LHCN-M2 (cell line): ENCODE measurements at places on chromosomes 7 and 10. TPM values are rescaled to one million over a fixed set of nuclear protein-coding genes. Genes with fewer than 3 reads are reported as not detected.

Gene TACC2
- total RNA-seq, result 7.4 and 11.3 TPM in 2 replicates

DNA sequence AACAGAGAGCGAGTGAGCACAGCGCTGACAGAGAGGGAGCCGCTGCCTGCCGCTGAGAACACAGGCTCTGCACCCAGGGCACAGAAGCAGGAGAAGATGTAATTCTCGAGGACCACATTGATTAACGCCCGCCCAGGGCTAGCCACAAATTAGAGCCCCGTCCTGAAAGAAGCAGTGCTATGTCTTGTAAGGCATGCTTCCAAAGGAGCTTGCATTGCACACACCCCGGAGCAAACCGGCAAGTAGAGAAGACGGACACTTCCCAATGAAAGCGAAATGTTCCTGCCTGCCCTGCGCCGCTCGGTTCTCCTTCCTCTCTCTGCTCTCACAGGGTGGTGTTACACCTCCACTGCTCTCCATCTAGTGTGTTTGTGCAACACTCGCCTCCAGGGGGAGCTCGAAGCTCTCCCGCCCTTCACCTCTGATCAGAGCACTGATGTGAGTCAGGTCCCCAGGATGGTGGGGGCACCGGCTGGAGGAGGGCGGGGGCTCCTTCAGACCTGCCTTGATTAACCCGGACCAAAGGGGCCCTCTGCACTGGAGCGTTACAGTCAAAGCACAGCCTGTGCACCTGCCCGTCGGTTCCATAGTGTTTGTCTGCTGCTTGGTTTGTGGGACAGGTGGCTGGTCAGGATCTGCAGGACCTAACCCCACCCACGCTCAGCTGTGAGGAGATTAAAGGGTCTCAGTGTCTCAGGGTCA is 316.5 kb downstream of the ADARB2 start:
- DNase-seq, result peak; percentile 2

DNA sequence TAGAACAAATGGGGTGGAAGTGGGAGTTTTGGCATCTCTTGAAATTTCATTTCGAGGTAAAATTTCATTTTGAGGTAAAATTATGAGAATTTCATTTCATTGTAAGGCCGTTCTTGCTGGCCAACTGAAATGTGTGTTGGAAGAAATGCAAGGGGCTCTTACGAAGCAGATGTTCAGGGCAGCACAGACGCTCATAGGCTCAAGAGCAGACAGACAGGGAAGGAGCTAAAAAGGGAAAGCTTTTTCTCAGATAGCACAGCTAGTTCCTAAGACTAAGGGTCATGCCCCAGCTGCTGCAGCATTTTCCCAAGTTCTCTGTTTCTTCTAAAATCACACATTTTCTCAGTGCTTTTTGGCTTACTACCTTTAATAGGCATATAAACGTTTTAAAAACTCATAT is 65.1 kb upstream of the SFMBT2 start:
- no peak for DNase-seq

DNA sequence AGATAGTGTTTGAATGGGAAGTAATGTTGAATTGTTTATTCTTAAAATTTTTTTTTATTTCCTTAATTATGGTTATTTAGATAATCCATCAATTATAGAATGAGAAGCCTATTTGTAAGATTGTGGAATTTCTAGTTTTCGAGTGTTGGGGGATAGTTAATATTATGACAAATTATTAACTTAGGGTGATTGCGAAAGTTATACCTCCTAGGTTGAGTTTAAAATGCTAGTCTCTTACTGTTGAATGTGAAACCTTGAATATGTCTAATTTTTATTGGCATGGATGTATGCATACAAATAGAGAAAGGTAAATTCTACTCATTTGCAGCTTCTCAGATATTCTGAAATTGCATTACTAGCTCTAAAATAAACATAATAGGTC is 43.2 kb downstream of the BICC1 start:
- DNase-seq, result no peak

DNA sequence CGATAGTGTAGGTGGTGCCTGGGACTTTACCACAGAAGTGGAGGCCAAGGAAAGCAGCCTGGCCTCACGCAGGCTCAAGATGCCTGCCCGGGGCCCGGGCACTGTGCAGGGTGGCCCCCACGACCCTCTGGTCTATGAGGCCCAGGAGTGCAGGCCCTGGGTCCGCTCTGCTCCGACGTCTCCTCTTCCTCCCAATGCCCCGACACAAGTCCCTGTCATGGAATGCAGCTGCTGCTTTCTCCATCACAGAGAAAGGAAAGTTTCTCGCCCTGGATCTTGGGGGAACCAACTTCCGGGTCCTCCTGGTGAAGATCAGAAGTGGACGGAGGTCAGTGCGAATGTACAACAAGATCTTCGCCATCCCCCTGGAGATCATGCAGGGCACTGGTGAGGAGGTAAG is 28.3 kb upstream of the HK1 start:
- DNase-seq, result no peak

DNA sequence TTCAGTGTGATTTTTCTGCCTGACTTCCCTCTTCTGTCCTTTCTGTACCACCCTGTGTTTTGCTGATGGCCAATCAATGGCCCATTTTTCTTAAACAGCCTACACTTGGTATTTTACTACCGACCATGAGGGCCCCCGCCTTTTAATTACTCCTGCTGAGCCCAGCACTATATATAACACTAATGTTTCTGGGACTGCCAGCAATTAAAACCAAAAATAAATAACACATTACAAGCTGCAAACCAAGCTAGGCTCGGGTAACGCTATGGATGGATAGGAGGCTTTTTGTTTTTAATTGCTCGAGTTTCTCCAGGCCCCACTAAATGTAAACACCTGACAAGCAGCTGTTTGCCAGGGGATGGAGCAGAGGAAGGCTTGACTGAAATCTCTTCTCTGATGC is 915.4 kb upstream of the AUTS2 start:
- DNase-seq, result no peak

DNA sequence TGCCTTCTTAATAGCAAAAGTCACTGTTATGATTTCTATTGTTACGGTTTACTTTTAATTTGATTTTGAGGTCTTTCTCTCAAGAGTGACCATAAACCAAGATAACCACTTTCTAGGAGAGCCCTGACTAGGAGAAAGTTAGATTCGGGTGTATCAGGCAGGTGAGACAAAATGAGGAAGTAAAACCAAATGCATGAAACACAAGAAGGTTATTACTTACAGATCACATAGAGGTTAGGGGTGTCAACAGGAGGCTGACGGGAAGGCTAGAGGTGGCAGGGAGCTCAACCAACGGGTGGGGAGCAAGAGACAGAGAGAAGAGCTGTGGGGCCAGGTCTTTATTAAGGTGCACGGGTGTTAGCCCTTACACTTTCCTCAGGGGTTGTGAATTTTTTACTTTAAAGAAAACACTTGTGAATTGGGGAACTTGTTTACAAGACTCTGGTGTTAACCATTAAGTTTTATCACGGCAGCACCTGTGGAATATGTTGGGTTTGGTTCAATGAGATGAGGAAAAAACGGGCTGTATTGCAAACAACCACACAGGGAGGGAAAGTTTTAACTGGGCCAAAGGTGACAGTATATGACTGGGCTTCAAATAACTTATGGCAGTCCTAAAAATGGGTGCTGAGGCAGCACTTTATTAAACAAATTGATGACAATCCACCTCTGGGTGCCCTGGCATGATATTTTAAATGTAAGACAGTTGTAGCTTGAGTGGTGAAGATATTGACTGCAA is 154.9 kb downstream of the SDHAF3 start:
- DNase-seq, result no peak

- DNase-seq, result no peak
Observed at GRCh38 chr10:12006671-12007070, 35.9 kb downstream of the UPF2 start.

GRCh38 chr7:155181768-155182167 is 111.6 kb downstream of the HTR5A start:
- DNase-seq, result no peak

GRCh38 chr7:15581352-15581951 is 19.6 kb upstream of the AGMO start:
- DNase-seq, result no peak

GRCh38 chr7:50156163-50156562 is 63.1 kb upstream of the ZPBP start:
- DNase-seq, result no peak

Gene TFPI2
- total RNA-seq, result 208 and 253 TPM in 2 replicates

Gene STAM
- 41.1 and 51.7 TPM in 2 replicates for total RNA-seq

GRCh38 chr10:8086315-8086714 is 31.8 kb downstream of the GATA3 start:
- no peak for DNase-seq

Gene MMP21
- total RNA-seq, result not detected in 2 replicates

GRCh38 chr7:42774436-42774835 is 137.4 kb downstream of the C7orf25 start:
- no peak for DNase-seq

Gene MRC1
- not detected in 2 replicates for total RNA-seq

DNA sequence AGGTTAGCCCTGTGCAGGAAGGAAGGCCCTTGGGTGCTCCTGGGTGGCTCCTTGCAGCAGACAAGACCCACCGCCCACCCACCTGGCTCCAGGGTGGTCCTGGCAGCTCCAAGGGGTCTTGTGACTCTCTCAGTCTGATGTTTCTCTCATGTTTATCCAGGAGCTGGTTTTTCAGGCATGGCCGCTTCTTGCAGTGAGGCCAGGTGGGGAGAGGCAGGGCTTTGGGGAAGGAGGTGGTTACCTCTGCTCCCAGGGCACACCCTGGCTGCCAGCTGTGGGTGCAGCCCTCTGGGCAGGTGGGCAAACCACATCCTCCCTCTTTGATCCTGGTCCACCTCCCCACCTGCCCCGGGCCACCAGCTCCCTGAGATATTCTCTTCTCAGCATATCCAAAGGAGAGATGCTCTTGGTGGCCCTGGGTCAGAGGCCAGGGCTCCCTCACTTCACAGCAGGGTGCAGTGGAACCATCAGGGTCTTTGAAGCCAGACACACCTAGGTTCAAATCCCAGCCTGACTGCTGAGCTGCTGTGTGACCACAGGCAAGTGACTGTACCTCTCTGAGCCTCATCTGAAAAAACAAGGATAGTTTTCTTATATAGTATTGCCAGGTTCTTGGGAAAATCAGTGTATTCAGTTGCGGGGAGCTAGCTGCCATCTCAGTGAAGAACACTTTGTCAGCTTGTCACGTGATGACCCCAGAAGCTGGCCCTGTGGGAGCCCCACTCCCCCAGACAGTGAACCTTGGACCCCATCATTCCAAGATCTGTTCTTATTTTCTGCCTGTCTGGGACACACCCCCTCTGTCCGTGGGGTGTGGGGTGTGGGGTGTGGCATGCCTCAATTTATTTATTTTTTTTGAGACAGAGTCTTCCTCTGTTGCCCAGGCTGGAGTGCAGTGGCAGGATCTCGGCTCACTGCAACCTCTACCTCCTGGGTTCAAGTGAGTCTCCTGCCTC is 11.5 kb downstream of the GTF2IRD1 start:
- no peak for DNase-seq

DNA sequence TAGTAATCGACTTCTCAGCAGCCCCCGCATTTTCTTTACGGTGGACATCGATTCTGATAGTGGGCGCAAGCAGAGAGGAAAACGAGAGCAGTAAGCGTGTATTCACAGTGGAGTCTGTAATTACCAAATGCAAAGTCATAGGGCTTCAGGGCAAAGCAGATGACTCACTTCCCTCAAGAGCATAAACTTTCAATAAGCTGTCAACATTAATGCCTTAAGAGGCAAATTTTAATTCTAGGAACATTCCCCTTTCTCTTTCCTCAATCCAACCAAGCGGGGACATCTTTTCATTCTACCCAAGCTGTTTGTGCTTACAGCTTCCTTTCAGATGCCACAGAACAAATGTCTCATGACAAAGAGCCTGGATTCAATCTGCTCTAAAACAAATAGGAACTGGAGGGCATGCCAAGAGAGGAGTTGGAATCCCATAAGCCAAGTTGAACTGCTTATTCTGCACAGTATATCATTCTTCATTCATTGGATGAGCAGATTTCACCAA is 48.6 kb downstream of the MALSU1 start:
- DNase-seq, result peak; percentile 86

Gene ACBD5
- total RNA-seq, result 35.3 and 42.3 TPM in 2 replicates

DNA sequence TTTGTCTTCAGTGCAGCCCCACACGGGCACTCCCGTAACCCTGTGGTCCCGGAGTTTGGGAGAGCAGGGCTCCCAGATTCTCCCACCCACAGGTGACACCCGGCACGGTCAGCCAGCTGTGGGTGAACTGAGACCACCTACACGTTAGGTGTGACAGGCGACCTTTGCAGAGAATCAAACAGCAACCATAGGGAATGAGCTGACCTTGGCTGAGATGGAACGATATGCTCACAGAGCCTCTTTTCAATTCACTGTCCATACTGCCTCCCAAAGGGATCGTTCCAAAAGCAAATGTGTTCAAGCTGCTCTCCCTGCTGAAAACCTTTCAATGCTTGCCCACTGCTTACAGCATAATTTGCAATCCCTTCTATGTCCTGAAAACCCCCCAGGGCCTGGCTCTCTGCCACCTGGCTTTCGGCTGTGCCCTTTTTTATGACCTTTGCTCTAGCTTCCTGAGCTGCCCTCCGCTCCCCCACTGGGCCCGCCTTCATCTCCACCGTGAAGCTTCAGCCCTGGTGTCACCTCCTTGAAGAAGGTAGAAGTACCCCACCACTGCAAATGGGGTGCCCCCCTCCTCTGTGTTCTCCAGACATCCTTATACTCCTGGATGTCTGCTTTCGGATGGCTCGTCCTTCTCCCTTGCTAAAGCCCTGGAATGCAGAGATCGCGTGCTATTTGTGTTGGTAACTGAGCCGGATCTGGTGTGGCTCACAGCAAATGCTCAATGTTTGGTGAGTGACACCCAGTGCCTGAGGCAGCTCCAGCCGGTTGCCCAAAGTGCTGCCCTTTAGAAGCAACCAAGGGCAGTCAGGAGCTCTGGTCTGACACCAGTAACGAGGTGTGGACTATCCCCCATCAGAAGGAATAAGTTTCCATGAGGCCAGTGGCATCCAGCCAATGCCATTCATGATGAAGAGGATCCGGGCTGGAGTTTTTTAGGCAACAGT is 90.4 kb downstream of the KIAA1549 start:
- no peak for DNase-seq

Gene OR13A1
- total RNA-seq, result not detected in 2 replicates

Gene XRCC2
- 11.0 and 13.9 TPM in 2 replicates for total RNA-seq

DNA sequence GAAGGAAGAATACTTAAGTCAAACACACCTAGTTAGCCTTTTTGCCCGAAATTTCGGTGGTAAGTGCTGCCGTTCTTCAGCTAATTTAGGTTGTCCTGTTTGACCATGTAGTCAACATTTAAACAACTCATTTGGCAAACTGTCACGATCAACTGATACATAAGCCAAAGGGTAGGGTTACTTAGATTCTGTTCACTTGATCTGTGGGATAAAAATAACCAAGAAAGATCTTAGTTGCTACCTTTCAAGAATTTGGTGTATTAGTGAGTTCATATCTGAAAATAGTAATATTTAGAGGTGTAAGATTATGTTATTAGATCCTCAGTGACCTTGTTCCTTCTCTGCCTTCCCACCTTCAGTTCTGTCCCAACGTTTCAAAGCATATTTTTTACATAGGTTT is 2.0 kb downstream of the TNKS2 start:
- DNase-seq, result no peak
